ENCODE measurements at places on chromosomes 13 and 19.

- no peak for DNase-seq
Measured at GRCh38 chr19:19354007-19354406, 33.4 kb downstream of the MAU2 start.

- DNase-seq: no peak
Measured at GRCh38 chr13:109476001-109476400, 310.4 kb downstream of the IRS2 start.

GRCh38 chr13:87235621-87236020 is 435.6 kb upstream of the SLITRK5 start:
- DNase-seq: no peak

DNA sequence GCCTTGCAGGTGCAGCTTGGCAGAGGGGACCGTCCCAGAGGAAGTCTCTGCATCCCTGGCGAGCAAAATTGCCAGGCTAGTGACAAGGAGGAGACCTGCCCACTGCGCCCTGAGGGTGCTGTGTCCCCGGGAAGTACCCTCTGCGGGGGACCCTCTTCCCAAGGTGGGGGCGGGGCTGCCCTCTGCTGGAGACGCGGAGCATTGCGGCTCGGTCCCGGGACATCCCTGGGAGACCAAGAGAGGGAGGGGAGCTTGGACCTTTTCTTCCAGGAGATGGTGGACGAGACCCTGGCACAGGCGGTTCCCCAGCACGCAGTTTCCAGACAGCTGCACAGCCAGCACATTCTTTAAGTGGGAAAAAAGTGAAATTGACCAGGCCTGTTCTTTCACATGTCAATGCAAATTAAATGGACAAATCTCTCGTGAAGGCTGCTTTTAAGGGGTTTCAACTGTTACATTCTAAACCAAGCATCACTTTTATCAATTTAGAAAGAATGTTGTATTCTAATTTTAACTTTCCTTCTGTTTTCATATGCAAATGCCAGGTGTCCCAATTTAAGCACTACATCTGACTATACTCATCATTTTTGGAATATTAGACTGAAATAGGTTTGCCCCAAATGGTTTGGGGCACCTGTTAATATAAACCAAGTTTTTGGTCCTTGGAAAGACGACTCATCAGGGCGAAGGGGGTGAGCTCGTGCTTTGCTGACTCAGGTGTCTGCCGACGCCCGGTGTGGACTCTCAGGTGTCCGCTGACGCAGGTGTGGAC is 60.7 kb downstream of the MCF2L start:
- DNase-seq: peak; percentile 71

- DNase-seq: no peak
Measured at GRCh38 chr19:53980539-53981375, 10.7 kb upstream of the CACNG6 start.

DNA sequence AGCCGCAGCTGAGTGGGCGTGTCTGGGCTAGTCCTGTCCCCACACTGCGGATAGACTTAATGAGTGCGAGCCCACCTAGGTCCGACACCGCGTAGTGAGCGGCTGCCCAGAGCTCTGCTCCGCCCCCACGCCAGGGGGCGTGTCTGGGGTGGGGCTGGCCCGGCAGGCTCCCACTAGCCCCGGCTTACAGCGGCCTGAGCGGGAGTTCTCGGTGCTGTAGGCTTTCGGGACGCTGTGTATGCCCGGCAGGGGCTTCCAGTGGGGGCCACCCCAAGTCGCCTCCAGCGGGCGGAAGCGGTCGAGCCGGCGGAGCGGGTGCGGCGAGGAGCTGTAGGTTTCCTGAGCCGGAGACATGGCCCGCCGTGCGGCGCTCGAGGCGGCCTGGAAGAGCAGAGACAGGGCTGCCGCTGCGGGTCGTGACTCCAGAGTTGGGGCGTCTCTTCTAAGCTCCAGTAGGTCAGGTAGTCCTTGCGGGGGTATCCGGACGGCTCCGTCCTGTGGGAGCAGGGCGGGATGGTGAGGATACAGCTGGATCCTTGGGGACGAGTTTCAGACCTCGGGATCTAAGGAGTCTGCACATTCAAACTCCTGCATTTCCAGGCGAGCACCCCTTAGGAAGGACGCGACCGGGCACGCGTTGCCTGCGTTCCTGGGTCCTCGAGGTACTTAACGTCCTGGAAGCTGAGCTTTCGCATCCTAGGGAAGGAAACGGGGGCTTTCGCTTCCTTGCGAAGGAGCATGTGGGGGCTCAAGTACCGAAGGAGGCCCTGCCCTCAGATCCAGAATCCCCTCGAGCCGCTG is 1.2 kb downstream of the CGB7 start:
- DNase-seq: peak; percentile 60

DNA sequence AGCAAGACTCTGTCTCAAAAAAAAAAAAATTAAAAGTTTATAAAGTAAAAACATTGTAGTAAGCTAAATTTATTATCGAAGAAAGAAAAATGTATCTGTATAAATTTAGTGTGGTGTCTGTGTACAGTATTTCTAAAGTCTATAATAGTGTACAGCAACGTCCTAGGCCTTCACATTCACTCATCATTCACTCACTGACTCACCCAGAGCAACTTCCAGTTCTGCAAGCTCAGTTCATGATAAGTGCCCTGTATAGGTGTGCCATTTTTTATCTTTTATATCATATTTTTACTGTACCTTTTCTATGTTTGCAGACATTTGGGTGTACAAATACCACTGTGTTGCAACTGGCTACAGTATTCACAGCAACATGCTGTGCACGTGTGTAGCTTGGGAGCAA is 118.1 kb downstream of the TNFRSF19 start:
- DNase-seq: no peak

DNA sequence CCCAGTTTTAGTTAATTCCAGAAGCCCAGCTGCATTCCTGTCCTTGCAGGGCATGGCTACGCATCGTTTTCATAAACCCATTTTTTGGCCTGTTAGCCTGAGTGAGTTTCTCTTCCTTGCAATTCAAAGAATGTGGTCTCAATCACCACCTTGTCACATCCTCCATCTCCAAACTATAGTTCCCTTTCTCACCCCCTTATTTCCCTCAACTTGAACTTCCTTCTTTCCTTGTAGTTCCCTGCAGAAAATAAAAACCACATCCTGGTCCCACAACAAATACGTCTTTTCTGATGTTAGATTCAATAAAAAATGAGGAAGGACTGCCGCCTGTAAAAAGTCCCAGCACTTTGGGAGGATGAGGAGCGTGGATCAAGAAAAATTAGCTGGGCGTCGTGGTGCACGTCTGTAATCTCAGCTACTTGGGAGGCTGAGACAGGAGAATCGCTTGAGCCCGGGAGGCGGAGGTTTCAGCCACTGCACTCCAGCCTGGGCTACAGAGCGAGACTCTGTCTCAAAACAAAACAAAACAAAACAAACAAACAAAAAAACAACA is 13.2 kb downstream of the ADGRE3 start:
- DNase-seq: peak; percentile 15

GRCh38 chr13:49608651-49609331 is 19.5 kb upstream of the ARL11 start:
- DNase-seq: no peak

DNA sequence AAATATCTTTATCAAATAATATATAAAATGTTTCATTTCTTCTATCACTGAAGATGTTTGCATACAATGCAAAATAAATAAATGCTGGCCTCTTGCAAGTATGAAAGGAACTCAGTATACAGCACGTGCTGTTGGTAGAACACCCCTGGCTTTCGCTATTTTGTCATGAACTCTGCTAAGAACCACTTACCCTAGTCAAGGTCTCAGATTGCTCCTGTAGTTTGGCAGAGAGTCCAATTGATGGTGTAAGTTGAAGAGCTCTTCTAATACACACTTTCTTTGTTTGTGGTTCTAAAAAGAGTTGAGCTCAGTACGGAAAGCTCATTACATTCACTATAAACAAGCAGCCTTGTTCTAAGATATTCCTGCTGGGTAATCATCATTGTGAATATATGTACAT is 1258.9 kb downstream of the EFNB2 start:
- no peak for DNase-seq

GRCh38 chr13:41259875-41260501 is 3.4 kb downstream of the MTRF1 start:
- no peak for DNase-seq

- no peak for DNase-seq
Measured at GRCh38 chr19:50739914-50740426, 16.8 kb downstream of the CLEC11A start.

DNA sequence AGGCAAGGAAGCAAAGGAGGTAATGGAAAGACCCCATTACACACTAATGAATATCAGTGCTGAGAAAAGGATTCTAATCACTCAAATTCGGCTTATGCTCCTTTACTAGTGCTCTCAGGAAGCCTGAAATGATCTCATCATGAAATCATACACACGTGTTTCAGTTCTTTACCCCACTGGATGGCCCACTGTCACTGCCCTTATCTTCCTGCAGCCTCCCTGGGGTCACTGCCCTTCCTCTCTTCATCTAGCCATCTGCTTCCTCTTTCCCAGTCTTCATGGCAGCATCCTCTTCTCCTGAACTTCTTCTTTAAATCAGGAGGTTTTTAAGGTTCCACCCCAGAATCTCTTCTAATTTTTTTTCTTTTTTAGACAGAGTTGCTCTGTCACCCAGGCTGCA is 27.9 kb upstream of the EEF1AKMT1 start:
- DNase-seq: no peak

- DNase-seq: no peak
Measured at GRCh38 chr13:113992276-113993005, 18.6 kb upstream of the C13orf46 start.

DNA sequence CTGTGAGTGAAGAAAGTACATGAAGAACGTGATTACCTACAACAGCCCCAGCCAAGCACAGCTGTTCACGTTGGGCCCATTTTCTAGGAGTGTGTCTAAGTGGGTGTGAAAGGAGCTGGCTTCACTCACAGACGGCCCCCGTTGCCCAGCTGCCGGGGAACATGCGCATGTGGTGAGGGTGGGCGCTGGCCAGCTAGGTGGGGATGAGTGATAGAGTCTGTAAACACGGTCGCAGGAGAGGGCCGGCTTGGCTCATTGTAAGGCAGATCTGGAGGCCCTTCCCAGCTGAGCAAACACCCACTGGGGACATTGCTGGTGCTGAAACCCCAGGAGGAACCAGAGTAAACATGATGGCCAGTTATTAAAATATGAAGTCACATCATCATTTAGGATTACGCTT is 160.5 kb downstream of the TEX29 start:
- DNase-seq: peak; percentile 29

GRCh38 chr19:51793994-51794393 is 963 bp upstream of the FPR3 start:
- DNase-seq: no peak

Measured in stomach (tissue), 19 donors.